ENCODE measurements at places on chromosomes 12 and 14. TPM values are rescaled to one million over a fixed set of nuclear protein-coding genes. Genes with fewer than 3 reads are reported as not detected.

MYF5 gene
- not detected for total RNA-seq

RFLNA gene
- 0.10 TPM for total RNA-seq

MON2 gene
- total RNA-seq, result 65.3 TPM

GPD1 gene
- total RNA-seq, result 0.21 TPM

IFNG-AS1 gene
- 1.7 TPM for total RNA-seq

BEGAIN gene
- total RNA-seq, result 0.73 TPM

POTEG gene
- total RNA-seq, result not detected

KCNH3 gene
- total RNA-seq, result 2.1 TPM

DHRS1 gene
- 10.4 TPM for total RNA-seq

PTPN6 gene
- 99.9 TPM for total RNA-seq

FAM177A1 gene
- 48.7 TPM for total RNA-seq

ALDH2 gene
- 55.2 TPM for total RNA-seq

CCDC88C gene
- 174 TPM for total RNA-seq

CFAP73 gene
- not detected for total RNA-seq
